ENCODE measurements at places on chromosomes 3 and 15. TPM values are rescaled to one million over a fixed set of nuclear protein-coding genes. Genes with fewer than 3 reads are reported as not detected.

DNA sequence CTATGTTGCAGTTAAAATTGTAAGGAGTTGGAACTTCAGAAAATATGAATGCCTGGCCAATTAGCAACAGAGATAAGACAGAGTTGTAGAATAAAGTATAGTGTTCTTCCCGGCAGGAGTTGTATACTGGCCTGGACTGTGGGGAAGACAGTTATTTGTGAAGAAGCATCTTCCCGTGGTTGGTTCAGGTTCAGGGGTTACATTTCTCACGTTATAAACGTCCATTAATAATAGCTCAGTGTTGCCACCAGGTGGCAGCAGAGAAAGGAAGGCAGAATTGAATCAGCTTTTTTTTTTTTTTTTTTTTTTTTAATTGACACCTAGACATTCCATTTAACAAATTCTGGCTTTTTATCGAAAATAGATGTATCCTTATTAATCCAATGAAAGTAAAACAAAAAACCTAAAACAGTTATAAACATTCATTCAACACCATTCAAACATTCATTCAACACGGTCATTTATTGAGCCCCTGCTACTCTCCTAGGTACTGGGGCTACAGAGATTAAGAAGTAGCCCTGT, 66.4 kb upstream of the NR2E3 start:
- peak; percentile 56 for DNase-seq

DNA sequence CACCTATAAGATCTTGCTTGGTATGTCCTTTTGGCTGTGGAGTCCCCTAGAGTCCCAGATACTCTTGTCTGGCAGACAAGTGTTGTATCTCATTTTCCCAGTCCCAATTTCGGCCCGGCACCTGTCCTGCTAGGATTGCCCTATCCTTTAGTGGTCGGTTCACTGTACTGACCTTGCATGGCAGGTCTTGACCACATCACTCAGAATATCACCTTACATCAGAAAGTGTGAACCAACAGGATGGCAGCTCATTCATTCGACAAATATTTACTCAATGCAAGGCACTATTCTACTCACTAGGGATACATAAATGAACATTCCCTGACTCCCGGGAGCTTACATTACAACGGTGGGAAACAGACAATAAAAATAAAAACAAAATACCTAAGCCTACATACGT, 5.7 kb upstream of the CCDC80 start:
- DNase-seq = peak; percentile 74

DNA sequence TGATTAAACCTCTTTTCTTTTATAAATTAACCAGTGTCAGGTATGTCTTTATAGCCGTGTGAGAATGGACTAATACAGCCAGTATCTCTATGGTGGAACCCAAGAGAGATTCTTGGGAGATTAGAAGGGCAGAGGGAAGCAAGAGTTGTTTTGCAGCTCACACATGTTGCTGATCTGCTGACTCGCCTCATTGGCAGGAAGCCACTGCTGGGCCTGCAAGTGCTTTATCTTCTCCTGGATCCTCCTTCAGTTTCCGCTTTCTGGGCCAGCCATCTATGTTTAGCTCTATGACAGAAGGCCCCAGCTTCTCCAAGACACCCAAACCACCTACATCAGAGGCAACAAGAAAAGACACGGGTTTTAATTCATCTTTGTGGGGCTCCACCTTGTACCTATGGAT, 23.4 kb upstream of the GALNT15 start:
- peak; percentile 68 for DNase-seq

DNA sequence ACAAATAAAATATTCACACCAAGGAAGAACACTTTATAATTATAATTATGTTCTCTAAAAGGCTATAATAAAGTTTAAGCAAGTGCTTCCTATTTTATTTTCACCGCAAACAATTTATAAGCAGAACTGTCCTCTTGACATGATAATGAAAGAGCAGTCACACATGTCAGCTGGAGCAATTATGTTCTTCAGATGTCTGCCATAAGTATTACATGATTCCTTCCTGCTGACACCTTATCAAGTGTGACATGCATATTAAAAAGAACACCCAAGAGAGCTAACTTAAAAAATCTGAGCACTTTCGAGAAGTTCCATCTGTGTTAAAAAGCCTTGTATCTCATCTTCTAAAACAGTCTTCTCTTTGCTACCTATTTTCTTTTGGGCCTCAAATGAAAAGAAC, 249.5 kb downstream of the SQOR start:
- no peak for DNase-seq

DNA sequence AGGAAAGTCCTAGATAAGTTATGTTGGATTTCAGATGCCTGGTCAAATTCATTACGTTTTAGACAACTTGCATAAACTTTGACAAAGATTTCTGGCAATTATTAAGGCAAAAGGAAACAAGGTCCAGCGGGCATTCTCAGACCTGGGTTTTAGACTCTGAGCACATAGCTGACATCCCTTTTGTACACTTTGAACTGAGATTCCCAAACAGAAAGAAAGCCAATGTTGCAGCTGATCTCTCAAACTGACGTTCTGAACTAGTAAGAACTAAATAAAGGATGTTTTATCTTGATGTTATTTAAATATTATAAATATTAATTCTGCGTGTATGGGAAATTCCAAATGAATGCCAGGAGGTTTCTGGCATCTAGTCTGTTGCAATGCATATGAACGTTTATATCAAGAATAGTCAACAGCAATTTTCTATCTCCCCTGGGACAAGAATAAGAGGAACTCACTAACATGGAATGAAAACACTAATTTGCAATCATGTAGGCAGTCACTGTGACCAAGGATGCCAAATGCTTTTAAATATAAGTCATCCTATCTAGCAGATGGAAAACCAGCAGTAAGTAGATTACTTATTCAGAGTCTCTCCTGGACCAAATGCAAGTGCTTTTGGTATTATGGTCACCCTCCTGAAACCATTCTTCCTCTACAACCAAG, 202.1 kb downstream of the GREM1 start:
- DNase-seq = peak; percentile 93

DNA sequence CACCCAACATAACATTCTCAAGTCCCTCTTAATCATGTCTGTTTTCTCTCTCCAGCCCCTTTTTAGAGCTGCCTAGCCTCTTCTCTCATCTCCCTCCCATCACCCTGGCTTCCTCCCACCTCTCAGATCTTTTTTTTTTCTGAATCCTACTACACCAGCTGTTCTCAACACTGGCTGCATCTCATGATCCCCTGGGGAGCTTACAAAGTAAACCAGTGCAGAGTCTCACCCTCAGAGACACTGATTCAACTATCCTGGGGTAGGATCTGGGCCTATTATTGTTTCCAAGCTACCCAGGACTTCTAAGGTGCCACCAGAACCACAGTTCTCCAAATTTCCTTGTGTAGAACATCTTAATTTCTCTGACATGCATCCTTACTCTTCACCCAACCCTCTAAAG, 50.3 kb upstream of the ACAN start:
- DNase-seq = peak; percentile 22

Gene TJP1
- total RNA-seq = 34.9 TPM

- peak; percentile 81 for DNase-seq
Measured at GRCh38 chr15:52424856-52425431, 103.7 kb downstream of the MYO5A start.

Gene A4GNT
- not detected for total RNA-seq

- DNase-seq = no peak
Measured at GRCh38 chr15:88974392-88974791, 61.2 kb upstream of the MFGE8 start.

- peak; percentile 51 for DNase-seq
Measured at GRCh38 chr3:138442433-138442832, 8.0 kb downstream of the ESYT3 start.

GRCh38 chr3:8070011-8070410, 431.6 kb upstream of the LMCD1 start:
- peak; percentile 4 for DNase-seq

GRCh38 chr3:45874677-45875346, 11.5 kb upstream of the CCR9 start:
- no peak for DNase-seq

DNA sequence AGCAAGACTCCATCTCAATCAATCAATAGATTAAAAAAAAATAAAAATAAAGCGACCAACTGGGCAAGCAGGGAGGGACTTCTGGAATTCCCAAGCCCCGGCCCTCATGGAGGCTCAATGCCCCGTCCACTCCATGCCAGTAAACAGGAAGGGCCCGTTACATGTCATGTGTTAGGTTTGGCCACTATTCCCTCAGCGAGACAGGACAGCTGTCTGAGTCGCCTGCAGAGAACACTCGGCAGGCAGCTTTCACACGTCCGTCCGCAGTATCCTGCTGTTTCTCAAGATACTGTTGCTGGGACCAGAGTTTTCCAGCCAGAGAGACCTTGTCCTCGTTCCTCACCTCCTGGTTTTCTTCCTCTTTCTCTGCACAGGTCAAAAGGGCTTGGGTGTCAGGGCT, 18.0 kb downstream of the TMEM44 start:
- no peak for DNase-seq

- DNase-seq = no peak
Measured at GRCh38 chr3:188305220-188305619, 151.3 kb downstream of the LPP start.

DNA sequence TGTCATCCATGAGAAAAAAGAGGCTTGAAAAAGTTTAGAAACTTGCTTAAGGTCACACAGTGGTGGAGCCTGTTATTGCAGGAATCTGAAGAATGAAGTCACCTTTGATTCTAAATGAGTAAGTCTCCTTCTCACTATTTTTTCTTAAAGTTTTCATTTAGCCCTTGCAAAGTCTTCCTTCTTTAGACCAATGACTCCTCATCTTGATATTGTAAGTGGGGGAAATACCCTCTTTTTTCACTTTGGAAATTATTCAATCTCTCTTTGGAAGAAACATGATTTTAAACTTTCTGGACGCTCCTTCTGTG, 787 bp upstream of the SLMAP start:
- DNase-seq = peak; percentile 54

DNA sequence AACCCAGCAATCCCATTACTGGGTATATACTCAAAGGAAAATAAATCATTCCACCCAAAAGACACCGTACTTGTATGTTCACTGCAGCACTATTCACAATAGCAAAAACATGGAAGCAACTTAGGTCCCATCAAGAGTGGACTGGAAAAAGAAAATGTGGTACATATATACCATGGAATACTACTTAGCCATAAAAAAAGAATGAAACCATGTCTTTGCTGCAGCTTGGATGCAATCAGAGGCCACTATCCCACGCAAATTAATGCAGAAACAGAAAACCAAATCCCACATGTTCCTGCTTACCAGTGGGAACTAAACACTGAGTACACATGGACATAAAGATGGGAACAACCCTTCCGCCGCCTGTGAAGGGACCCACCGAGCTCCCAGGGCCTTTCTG, 34.2 kb downstream of the UACA start:
- DNase-seq = no peak

Gene GPR176
- total RNA-seq = 53.3 TPM

GRCh38 chr15:88395241-88395640, 71.9 kb downstream of the MRPL46 start:
- DNase-seq = no peak

Gene LRRK1
- 0.17 TPM for total RNA-seq

DNA sequence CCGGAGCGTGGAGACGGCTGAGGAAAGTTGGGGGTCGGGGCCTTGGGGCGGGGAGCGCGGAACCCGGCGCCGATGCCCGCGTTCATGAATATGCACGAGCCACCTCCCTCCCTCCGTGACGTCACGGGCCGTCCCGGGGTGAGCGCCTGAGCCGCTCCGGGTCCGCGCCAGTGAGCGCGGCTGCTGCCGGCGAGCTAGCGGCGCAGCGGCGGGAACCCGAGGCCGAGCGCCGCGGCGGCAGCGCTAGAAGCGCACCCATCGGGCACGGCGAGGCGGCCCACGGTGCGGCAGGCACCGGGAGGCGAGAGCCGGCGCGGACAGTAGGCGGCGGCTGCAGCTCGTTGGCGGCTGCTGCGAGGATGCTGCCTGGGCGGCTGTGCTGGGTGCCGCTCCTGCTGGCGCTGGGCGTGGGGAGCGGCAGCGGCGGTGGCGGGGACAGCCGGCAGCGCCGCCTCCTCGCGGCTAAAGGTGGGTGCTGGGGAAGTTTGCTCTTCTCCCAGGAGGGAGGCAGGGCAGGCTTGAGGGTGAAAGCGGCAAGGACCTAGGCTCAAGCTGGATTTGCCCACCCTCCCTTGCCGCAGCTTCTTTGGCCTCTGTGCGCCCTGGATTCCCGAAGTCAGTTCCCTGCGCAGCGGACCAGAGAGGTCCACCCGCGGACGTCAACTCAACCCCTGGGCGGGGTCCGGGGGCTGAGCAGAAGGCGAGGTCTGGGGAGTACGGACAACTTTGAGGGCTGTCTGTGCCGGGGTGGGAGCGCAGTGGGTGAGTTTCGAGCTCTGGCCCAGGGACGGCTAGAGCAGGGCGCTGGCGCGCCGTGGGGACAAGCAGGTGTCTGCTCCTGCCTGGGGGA, at the start of gene CLSTN2:
TSS of gene CLSTN2 (plus strand) at position 170 of the 850 bp plus-strand sequence.
- peak; percentile 22 for DNase-seq

DNA sequence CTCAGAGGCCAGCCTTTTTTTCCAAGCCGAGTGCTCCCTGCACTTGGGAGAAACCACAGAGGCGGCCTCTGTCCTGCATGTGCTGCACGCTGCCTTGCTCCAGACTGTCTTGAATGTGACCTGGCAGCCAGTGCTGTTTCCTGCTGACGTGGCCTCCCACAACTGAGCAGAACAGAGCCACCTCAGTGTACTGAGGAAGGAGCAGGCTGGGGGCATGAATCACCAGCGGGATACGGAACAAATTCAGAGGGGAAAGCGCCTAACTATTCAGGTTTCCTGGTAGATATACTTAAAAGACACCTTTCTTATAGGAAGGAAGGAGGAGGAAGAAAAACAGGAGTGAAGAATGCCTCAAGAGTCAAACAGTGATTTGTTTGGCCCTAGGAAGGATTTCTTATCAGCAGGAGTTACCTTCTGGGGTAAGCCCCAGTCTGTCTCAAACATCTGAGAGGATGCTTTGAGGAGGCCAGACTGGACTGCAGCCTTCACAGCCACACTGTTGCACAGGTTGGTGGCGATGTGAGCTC, 114.0 kb downstream of the FNDC3B start:
- DNase-seq = peak; percentile 96

DNA sequence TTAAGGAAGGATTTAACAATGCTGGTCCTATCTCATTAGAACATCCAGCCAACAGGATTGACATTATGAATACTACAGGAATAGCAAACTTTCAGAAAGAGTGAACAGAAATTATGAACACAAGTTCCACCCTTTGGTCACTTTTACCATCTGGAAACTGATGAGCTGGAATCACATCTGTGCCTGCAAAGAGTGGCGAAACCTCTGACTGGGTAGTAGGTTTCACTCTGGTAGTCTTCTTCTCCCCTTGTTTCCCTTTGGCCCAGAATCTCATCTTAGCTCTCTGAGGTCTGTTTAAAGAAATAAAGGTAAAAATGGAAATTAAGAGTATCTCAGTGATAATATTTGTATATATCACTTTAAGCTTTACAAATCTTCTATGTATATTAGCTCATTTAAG, 73.1 kb downstream of the NR2E3 start:
- DNase-seq = no peak

GRCh38 chr15:22927761-22928160, 52.4 kb downstream of the CYFIP1 start:
- DNase-seq = no peak
